Coronary artery (tissue), 2 donors: ENCODE measurements at places on chromosomes 3 and 15.

GRCh38 chr15:27127815-27128570 lies 157.0 kb downstream of the GABRG3 start:
- no peak for DNase-seq

- DNase-seq = no peak
Observed at GRCh38 chr3:184154885-184155643, at the start of gene DVL3. Gene DVL3, plus strand, starts transcription at chr3:184155377. Its CDS starts 259 bp downstream, at chr3:184155636.

GRCh38 chr3:79534727-79535126 lies 233.1 kb downstream of the ROBO1 start:
- no peak for DNase-seq

DNA sequence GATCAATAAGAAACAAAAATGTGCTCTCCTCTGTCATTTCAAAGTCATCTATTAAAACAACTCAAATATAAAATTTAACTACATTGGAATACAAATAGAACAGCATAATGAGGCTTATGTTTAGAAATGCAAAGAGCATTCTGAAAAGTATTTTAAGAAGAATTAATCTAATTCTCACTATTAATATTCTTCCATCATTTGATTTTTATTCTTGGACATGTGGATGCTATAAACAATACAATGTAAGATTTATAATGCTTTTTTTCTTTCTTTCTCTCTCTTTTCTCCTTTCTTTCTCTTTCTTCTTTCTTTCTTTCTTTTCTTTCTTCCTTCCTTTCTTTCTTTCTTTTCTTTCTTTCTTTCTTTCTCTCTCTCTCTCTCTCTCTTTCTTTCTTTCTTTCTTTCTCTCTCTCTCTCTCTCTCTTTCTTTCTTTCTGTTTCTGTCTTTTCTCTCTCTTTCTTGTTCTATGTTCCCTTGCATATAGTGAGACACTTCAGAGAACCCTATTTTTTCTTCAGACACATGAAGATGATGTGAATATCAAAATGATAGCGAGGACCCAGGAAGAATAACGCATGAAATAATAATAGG lies 32.6 kb upstream of the MEIS2 start:
- DNase-seq = no peak

- no peak for DNase-seq
Observed at GRCh38 chr3:157201648-157202278, 41.8 kb upstream of the CCNL1 start.
